Placental epithelial cell (primary cell): ENCODE measurements at places on chromosomes 12 and 14. TPM values are rescaled to one million over a fixed set of nuclear protein-coding genes. Genes with fewer than 3 reads are reported as not detected.

Gene CACNA2D4
- total RNA-seq: 0.65 and 3.9 TPM in 2 replicates

Gene LRRC10
- not detected in 2 replicates for total RNA-seq

Gene FOXA1
- total RNA-seq: not detected in 2 replicates

Gene DHRS4L2
- total RNA-seq: 9.4 and 12.6 TPM in 2 replicates

Gene RAB2B
- 17.6 and 17.7 TPM in 2 replicates for total RNA-seq

Gene TMEM117
- total RNA-seq: 16.1 and 23.0 TPM in 2 replicates

Gene MSRB3
- total RNA-seq: 11.8 and 15.9 TPM in 2 replicates

Gene KRT1
- not detected in 2 replicates for total RNA-seq

Gene PZP
- total RNA-seq: not detected in 2 replicates

Gene EXD2
- 7.1 and 11.8 TPM in 2 replicates for total RNA-seq

Gene RGS6
- total RNA-seq: not detected in 2 replicates
